H1 (cell line): ENCODE measurements at places on chromosomes 6 and 20. TPM values are rescaled to one million over a fixed set of nuclear protein-coding genes. Genes with fewer than 3 reads are reported as not detected.

- no peak for DNase-seq
Observed at GRCh38 chr6:148291876-148292275, 50.8 kb upstream of the SASH1 start.

DNA sequence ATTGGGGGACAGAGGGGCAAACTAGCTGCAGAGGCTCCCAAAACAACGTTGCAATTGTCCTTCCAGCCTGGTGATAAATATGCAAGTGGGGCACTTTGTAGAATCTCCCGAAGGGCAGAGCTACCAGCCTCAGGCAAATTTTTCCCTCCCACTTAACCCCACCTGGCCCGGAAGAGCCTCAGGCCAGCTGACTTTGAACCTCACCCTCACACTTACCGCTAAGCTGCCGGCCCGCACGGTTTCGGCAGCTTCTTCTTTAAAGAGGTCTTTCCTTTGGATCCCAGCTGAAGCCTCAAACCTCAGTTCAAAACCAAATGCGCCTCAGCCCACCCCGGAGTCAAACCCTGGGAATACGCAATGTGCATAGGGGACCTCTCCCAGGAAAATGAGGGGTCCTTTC, 2.5 kb downstream of the OVOL2 start:
- DNase-seq = no peak

GRCh38 chr20:37571033-37571432, 43.4 kb upstream of the BLCAP start:
- no peak for DNase-seq

DNA sequence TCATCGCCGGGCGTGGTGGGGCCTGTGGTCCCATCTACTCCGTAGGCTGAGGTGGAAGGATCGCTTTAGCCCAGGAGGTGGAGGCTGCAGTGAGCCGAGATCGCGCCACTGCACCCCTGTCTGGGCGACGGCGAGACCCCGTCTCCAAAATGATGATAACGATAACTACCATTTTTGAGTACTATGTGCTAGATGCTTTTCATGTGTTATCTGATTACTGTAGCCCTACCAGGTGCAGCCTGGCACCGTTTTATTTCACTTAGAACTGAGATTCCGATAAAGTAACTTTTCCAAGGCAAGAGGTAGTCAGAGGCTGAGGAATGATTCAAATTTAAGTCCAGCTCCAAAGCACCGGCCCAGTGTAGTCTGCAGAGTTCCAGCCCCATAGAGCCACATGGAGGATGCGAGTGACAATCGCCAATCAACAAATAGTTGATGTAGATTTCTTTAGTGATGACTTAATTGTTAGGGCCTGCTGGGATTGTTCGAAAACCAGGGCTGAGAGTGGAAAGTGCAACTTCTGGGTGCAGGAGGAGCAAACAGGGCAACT, 727 bp downstream of the ERMARD start:
- DNase-seq = no peak

GRCh38 chr20:19589787-19590362, 168.2 kb upstream of the RIN2 start:
- no peak for DNase-seq

DNA sequence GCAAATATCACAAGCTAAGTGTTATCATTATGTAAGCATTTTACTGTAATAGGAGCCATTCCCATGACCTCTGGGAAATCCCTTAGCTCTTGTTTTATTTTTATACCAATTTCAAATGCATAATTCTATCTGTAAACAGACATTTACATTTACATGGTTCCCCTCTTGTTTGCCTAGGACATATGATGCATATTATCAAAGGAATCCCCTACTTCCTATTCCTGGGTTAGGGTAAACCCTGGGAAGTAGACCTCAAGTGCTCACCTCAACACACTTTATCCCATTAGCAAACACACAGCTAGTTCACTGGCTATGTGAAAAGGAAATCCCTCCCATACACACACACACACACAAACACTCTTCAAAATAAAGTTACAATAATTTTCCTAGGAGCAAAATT, 27.1 kb downstream of the PDE10A start:
- DNase-seq = no peak

GRCh38 chr20:1144401-1145172, 26.2 kb downstream of the PSMF1 start:
- DNase-seq = no peak

DNA sequence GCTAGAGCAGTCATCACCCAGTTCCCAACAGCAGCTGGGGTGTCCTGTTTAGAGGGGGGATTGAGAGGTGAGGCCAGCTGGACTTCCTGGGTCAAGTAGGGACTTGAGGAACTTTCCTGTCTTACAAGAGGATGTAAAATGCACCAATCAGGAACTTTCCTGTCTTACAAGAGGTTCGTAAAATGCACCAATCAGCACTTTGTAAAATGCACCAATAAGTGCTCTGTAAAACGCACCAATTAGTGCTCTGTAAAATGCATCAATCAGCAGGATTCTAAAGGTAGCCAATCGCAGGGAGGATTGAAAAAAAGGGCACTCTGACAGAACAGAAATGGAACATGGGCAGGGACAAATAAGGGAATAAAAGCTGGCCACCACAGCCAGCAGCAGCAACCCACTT, 225.7 kb downstream of the GMPR start:
- DNase-seq = no peak

GRCh38 chr6:36223706-36224105, 27.2 kb downstream of the BRPF3 start:
- DNase-seq = no peak

- DNase-seq = no peak
Observed at GRCh38 chr6:160167604-160168399, 46.2 kb downstream of the SLC22A1 start.

The BPIFA1 gene
- not detected in 2 replicates for polyA plus RNA-seq

The PTCHD4 gene
- polyA plus RNA-seq = 0.11 and 0.17 TPM in 2 replicates

The CASS4 gene
- not detected in 2 replicates for polyA plus RNA-seq

The ECT2L gene
- not detected in 2 replicates for polyA plus RNA-seq

The LMBRD1 gene
- polyA plus RNA-seq = 4.8 and 9.1 TPM in 2 replicates

The RIN2 gene
- 0.20 and 0.24 TPM in 2 replicates for polyA plus RNA-seq

The NUDT3 gene
- polyA plus RNA-seq = 9.8 and 14.1 TPM in 2 replicates
